ENCODE measurements at places on chromosomes 7 and 10.

DNA sequence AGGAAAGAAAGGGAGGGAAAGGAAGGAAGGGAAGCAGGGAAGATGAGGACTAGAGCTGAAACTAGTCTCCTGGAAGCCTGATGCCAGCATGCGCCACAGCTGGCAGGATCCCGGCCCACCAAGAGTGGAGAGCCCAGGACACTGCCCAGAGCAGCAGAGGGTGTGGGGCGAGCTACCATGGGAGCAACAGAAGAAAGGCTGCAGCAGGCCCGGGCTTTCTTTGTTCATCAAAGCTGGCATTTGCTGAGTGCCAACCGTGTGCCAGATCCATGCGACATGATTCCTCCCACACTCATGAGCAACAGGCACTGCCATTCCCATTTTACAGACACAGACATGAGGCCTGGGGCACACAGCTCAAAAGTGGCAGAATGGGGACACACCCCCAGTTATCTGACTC, 68.9 kb downstream of the FAM53B start:
- DNase-seq: no peak

DNA sequence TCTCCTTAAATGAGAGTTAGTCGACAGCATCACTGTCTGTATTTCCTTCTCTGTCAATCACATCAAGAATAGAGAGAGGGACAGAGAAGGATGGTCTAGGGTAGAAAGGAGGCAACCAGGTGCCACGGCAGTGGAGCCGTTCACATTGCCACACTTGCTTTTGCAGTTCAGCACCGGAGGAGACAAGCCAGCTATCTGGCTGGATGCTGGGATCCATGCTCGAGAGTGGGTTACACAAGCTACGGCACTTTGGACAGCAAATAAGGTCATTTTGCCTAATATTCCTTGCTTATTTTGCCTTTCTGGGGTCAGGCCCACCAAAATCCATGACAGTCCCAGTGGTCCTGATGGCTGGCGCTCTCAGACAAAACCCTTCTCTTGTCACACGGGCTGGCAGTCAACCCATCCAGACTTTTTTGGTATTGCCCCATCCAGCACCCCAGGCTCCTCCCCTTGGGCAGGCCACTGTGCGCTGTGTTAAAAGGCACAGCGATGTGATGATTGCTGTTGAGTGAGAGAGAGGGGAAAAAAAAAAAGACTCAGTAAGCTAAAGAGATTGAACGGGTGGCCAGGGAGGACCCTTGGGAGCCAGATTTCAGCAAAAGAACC, 8.4 kb downstream of the CPA2 start:
- no peak for DNase-seq

DNA sequence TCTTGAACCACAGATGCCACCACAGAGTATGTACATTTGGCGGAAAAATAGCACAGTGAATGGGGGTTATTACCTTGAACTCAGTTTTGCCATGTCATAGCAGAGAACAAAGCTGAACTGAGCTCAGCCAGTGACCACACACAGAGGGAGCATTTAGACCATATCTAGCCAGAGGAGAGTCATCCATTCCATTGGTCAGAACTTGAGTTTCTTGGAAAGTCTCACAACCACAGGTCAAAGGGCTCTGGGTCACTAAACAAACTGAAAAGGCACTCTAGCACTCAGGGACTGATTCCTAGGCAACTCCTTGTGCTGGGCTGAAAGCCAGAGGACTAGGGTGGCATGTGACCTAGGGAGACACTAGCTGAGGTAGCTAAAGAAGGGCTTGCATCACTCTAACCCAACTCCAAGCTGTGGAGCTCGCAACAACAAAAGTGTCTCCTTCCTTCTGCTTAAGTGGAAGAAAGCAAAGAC, 239.7 kb upstream of the SEMA3D start:
- no peak for DNase-seq

GRCh38 chr10:80196270-80196949, 8.9 kb downstream of the ANXA11 start:
- peak; percentile 84 for DNase-seq

GRCh38 chr10:30378201-30378995, 29.3 kb upstream of the MTPAP start:
- no peak for DNase-seq

GRCh38 chr10:80996615-80997193, 459.0 kb downstream of the SH2D4B start:
- DNase-seq: no peak

GRCh38 chr7:158809596-158809995, 19.7 kb downstream of the ESYT2 start:
- no peak for DNase-seq

GRCh38 chr10:84269162-84269561, 24.3 kb downstream of the RGR start:
- DNase-seq: no peak

DNA sequence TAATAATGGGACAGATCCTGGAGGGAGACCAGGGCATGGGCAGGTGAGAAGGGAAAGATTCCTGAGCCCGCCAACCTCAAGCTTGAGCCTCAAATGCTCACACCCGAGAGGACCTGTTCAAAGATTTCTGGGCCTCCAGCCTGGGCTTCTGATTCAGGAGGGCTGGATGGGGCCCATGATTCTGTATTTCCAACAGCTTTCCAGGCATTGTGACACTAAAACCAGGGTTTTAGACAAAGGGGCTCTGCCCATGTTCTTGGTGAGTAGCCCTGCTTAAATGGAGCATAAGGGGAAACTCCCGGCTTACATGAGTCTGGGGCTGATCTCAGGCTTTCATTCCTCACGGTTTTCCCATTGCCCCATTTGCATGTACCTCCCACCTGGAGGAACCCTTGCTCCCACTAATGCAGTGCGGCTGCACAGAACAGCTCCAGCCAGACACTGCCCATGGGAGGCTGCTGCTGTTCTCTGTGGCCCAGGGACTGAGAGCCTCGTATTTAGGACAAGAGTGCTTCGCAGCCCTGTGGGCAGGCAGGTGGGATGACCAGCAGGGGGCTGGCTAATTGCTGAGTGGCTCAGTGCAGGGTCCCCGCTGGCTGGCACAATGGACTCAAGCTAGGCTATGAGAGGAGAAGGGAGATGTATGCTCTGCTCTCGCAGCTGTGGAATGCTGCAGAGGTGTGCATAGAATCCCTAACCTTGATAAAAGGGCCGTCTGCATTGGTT, 135.3 kb upstream of the COBL start:
- peak; percentile 20 for DNase-seq

DNA sequence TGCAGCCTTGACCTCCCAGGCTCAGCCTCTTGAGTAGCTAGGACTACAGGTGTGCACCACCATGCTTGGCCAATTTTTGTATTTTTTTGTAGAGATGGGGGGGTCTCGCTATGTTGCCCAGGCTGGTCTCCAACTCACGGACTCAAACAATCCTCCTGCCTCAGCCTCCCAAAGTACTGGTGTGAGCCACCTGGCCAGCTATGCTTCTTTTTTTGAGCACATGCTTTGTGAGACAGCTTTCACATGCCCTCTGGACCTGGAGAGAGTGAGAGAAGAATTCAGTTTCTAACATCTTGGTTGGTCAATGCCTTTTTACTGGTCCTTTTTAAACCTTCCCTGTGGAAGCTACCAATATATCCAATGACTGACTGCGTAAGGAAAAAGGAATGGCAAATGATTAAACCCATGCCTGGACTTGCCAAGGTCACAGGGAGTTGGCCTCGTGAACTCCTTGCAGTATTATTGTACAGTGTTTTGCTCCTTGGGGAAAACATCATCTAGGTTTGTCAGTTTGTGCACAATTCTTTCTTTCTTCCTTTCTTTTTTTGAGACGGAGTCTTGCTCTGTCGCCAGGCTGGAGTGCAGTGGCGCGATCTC, 6.2 kb upstream of the FOXK1 start:
- DNase-seq: no peak

- DNase-seq: no peak
Measured at GRCh38 chr7:115941703-115942268, 88.8 kb downstream of the TFEC start.

DNA sequence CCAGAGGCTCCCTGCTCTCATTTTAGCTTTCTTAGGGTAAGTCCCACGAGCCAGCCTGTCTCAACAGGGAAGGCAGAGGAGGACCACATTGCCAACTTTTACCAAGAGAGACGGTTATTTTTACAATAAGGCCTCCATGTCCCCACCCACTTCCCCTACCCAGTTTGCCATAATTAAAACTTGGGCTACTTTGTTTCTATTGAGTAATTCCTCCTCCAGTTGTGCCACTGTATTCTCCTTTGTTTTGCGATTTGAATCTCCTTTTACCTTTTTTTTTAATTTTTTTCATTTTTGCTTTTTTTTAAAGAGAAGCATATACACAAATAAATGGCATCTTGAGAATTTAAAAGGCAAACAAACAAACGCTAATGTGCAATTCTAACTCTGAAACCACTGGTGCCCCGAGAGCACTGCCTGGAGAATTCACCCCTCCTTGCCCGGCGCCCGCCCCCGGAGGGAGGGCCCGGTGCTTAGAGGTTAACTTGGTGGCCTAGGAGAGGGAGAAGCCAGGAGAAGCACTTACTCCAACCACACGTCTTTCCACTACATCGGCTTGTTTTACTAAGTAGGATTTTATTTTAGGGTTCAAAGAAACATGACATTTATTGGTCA, 282.3 kb downstream of the USP6NL start:
- DNase-seq: no peak

DNA sequence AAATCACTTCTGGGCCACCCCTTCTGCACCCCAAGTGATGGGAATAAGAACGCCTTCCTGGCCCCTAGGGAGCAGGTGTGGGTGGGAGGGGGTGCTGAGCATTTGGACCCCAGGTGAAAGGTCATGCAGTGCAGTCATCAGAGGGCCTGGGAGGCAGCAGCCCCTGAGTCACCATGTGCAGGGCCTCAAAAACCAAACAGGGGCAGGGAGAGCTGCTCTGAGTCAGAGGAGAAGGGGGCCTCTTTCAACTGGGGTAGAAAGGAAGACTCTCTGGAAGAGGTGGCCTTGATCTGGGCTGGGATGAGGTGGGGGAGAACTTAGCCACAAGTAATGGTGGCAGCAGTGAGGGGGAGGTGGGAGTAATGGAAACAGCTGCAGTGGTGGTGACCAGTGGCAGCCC, 164.3 kb downstream of the BUB3 start:
- DNase-seq: no peak

DNA sequence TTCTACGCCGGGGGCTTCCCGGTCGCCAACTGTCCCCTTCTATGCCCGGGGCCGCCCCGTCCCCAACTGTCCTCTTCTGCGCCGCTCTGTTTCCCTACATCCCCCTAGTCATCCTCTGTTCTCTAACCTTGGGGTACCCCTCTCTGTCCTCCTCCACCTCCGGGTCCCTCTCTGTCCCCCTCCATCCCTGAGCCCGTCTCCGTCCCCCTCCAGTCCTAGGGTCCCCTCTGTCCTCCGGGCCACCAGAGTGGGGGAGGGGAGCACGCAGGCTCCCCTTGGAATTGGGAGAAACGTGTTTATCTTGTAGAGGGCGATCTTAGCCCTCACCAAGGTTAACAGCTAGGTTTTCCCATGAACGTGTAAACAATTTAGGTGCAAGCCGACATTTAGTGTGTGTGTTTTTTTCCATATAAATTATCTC, 852 bp upstream of the KLF6 start:
- no peak for DNase-seq

DNA sequence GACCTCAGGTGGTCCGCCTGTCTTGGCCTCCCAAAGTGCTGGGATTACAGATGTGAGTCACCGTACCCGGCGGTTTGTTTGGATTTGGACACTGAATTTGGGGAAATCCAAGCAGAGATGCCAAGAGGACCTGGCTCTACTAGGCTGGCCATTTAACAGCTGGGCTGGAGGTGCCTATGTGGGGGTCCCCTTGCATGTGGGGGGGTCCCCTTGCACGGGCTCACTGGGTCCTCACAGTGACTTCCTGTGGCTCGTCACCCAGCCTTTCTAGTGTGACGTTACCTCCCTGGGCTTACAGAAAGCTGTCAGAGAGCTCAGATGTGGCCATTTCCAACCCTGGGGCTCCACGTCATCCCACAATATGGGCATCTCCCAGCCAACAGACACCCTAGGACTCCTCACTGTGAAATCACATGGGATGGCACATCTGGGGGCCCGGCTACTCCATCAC, 49.3 kb upstream of the GNA12 start:
- no peak for DNase-seq

- DNase-seq: no peak
Measured at GRCh38 chr10:21649454-21649872, 115.4 kb downstream of the MLLT10 start.

- no peak for DNase-seq
Measured at GRCh38 chr7:8092140-8092539, 123.5 kb downstream of the GLCCI1 start.

DNA sequence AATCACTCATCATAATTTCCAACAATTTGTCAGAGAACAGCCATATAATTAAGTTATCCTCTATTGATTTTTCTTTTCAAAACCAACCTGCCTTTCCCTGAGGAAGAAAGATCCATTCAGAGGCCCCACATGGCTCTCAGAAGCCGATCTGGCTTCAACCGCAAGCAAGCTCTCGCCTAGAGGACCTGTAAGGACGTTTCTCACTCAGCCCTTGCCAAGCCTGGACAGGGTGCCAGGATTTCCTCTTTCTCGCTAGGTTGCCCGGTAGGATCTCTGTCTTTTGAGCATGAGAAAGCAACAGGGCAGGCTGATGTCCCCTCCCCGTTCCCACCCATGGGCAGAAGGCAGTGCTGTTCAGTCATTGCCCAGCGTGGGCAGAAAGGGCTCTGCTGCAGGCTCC, 13.0 kb downstream of the AIFM2 start:
- DNase-seq: no peak

- no peak for DNase-seq
Measured at GRCh38 chr10:35124540-35124939, 2.1 kb upstream of the CREM start.

DNA sequence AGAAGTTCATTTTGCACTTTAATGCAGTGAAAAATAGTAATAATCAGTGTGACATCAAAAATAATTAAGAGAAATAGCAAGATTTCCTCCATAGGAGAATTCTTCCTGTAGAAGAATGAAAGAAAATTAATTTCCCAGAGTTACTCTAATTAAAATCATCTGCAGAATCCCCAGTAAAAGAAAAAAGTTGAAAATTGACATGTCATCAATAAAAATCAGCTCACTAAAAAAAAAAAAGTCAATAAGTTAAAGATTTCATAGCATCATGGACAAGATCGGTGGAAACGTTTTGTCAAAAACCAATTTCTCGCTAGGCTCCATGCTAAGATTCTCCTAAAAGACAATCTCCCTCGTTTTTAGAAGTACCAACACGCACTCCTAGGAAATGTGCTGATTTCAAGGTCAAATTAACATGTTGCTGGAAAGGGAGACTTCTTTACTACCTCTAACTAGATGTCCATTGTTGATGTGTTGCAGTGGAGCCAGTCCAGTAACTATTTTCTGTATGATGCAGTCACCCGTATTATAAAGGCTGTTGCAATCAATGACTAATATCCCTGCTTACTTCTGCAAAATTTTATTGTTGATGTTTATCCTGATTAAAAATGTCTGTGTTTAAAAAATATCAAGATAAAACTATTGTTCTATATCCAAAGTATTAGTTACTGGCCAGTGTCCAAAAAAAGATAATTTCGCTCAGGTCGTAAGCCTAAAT, 591.9 kb upstream of the MGMT start:
- DNase-seq: no peak

DNA sequence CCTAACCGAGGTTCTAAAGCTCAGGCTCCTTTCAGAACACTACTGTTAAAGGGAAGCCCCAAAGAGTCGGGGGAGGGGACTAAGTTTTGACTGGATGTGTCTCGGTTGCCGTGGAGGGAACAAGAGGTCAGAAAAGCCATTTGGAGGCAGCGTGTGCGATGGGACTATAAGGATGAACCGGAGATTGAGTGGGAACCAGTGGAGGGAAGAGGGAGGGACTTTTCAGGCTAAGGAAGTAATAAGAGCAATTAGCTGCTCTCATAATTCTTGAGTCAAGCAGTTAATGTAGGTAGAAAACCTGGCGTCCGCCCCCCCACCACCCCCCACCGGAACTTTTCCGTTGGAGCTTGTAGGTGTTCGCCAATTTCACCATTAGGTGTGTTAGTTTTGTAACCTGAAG, 491 bp upstream of the AKAP9 start:
- DNase-seq: peak; percentile 72
